Activated naive CD4-positive, alpha-beta T cell treated with anti-CD3 and anti-CD28 coated beads, Interleukin-2, amount 50 U/mL, for 72 hours (primary cell): ENCODE measurements at places on chromosomes 1 and 21. TPM values are rescaled to one million over a fixed set of nuclear protein-coding genes. Genes with fewer than 3 reads are reported as not detected.
A peak's percentile ranks its signal among the peaks of the same experiment; 100 is the strongest.

DNA sequence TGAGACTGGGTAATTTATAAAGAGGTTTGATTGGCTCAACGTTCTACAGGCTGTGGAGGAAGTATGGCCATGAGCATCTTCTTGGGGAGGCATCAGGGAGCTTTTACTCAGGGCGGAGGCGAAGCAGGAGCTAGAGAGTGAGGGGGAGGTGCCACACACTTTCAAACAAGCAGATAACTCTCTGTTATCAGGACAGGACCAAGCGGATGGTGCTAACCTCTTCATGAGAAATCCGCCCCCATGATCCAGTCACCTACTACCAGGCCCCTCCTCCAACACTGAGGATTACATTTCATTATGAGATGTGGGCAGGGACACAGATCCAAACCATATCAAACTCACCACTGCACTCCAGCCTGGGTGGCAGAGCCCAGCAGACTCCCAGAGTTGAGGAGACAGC, 11.5 kb upstream of the LRRC47 start:
- no peak for DNase-seq

- DNase-seq: peak; percentile 68
Observed at GRCh38 chr1:107965110-107965991, at the start of gene VAV3. VAV3 (minus strand) TSS chr1:107965180; CDS start chr1:107964869, 311 bp downstream.

GRCh38 chr1:225626698-225627097, 26.2 kb downstream of the ENAH start:
- DNase-seq: no peak

DNA sequence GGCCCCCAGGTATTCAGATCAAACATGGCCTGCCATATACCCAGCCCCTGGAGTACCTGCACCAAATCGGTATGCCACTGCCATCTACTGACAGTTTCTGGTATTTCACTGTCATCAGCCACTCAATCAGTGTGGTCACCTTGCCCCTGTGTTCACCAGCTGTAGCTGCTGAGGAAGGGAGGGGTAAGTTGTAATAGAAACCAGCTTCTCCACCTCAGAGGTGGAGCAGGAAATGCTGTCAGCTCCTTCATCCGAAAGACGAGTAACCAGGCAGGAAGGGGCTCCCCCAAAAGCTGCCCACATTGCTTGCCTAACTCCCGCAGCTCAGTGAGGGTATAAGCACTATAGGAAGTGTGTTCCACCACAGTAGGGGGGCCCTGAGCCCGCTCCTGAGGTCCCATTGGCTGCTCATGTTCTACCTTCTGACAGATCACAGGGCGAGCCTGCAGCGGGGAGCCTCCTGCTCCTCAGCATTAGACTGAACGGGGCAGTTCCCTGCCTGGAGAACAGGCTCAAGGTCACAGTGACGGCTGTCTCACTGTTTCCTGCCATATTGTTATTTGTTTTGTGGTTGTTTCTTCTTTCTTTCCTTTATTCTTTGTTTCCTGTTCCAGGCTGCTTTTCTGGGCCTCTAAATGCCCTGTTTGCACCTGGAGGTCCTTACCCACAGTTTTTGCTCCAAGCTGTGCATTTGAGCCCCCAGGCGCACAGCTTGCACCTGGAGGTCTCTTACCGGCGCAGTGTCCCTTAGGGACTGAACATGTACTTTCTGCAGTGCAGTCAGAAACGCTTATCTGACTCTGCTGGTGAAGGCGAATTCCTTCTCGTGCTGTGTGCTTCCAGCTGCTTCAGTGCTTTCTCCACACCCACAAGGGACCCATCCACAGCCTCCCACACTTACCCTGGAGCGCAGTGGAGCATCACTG, 1638.3 kb downstream of the MRPL39 start:
- peak; percentile 82 for DNase-seq

- peak; percentile 80 for DNase-seq
Observed at GRCh38 chr1:26278724-26279455, 996 bp upstream of the SH3BGRL3 start.

GRCh38 chr1:43861337-43861736, 72.3 kb upstream of the ARTN start:
- no peak for DNase-seq

- no peak for DNase-seq
Observed at GRCh38 chr1:235429143-235429542, 61.9 kb downstream of the TBCE start.

DNA sequence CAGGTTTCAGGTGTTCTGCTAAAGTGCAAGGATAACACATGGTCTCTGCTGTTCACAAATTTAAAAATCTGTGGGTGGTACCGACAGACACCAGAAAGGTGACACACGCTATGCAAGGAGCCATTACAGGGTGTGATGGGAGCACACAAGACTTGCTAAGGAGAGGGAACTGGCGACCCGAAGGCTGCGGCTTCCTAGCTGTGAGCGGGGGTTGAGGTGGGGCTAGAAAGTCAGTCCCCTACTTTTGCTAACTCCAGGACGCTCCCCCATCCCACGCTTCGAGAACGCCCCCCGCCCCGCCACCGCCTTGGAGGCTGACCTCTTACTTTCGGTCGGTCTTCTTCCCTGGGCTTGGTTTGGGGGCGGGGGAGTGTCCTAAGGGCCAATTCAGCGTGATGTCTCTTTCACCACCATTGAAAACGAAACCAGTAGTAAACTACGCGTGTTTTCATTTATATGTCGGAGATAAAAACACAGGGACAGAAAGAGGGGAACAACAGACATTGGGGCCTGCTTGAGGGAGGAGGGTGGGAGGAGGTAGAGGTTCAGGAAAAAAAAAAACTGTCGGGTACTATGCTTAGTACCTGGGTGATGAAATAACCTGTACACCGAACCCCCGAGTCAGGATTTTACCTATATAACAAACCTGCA, 1.1 kb downstream of the CKS1B start:
- DNase-seq: peak; percentile 46

DNA sequence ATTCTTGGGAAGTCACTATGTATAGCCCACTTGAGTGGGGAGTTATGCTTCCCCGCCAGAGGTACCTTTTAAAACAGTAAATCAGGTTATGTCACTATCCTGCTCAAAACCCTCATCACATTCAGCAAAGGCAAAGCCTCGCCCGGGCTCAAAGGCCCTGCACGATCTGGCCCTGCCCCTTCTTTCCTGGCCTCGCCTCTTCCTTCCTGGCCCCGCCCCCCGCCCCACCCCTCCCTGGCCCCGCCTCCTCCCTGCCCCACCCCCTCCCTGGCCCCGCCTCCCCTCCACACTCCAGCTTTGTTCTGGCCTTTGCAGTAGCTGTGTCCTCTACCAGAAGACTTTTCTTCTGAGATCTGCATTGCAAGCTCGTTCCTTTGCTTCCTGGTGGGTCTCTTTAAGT, 6.6 kb downstream of the LDLRAD2 start:
- DNase-seq: no peak

GRCh38 chr1:173224280-173224892, 17.3 kb upstream of the TNFSF4 start:
- no peak for DNase-seq

Gene RBM15
- total RNA-seq: 173 TPM

Gene PIK3CD
- total RNA-seq: 118 TPM

Gene SPRR1A
- total RNA-seq: not detected

Gene TAS1R1
- total RNA-seq: not detected
